SK-N-DZ (cell line): ENCODE measurements at places on chromosomes 3 and 15.
A peak's percentile ranks its signal among the peaks of the same experiment; 100 is the strongest.

DNA sequence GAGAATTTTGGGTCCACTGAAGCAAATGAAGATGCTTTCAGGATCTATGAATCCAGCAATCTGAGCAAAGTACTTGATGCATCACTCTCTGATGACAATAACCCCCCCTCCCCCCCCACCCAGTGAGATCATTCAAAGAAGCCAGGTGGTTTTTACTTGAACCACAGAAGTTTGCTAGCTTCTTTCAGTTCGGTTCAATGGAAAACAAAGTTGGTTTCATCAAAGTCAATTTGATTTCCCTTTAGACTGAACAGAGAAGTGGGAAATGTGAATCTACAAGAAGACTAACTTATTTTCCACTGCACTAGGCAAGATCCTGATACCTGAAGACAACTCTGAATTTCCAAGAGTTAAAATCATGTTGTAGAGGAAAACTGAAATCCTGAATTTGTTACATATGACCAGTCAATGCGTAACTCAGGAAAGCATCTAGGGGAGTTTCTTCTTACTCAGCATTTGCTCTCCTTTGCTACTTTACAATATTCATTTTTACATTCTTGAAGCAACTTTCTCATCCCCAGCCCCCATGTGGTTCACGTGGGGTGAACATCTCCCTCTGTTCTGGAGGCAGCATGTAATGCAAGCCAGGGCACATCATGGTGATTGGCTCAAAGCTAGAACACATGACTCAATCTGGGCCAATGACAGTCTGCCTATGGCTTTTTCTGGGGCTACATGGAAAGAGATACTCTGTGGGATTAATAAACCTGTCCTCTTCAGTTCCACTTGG lies 572.6 kb downstream of the FOXP1 start:
- no peak for DNase-seq

DNA sequence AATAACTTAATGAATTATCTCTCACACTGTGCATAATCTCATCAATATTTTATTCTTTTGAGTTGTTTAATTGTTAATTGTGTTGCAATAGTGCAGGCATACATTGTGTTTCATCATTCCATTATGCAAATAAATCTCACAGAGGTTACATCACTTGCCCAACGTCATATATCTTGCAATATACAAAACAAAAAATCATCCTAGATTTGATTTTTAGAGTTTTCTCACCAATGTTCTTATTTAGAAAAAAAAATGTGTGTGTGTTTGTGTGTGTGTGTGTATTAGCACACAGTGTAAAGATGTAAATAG lies 662.5 kb upstream of the GBE1 start:
- DNase-seq = no peak

GRCh38 chr3:80445641-80446040 lies 677.8 kb upstream of the ROBO1 start:
- no peak for DNase-seq

DNA sequence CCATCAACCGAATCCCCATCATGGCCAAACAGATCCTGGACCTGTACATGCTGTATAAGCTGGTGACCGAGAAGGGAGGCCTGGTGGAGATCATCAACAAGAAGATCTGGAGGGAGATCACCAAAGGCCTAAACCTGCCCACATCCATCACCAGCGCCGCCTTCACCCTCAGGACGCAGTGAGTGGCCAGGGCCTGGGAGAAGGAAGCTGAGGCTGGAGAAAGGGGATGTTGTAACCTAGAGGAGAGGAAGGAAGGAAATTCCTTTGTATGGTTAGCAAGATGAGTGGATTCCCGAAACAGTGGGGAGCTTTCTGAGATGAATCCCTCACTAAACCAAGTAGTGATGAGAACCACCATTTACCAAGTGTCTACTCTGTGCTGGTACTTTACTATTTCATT lies 25.8 kb upstream of the CLK3 start:
- DNase-seq = no peak

DNA sequence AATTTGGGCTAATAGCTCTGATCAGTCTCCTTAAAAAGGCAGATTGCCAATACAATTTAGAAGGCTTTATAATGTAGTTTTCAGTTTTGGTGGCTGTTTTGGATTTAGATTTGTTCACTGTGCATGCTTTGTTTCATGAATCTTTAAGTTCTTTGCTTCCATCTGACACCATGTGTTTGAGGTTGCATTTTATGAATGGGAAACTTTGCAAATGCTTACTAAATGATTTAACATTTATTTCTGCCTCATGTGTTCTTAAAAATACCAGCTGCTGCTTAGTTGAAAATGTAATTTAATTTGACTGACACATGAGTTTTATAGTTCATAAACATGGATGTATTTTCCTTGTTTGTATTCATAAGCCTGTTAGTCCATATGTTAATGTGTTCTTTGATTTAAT lies 78.6 kb downstream of the RNF13 start:
- DNase-seq = peak; percentile 7

DNA sequence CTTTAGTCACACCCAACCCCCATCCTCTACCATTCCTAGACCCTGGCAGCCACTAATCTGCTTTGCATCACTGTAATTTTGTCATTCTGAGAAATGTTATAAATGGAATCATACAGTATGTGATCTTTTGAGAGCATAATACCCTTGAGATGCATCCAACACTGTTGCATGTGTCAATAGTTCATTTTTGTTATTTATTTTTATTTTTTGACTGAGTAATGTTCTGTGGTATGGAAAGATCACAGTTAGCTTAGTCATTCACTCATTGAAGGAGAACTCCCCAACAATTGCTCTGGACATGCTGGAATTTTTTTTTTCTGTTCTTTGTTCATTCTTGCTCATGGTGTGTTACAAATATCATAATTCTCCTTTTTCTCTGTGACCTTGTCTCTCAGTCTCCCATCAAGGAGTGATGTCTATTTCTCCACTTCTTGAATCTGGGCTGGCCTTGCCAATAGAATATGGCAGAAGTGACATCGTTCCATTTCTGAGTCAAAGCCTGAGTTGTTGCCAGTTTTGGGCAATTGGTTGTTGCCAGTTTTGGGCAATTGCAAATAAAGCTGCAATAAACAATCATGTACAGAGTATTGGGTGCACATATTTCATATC lies 6.8 kb upstream of the ADPGK start:
- DNase-seq = no peak

- no peak for DNase-seq
These were observed 128.3 kb downstream of the PLCL2 start for GRCh38 chr3:17013050-17013449.

- DNase-seq = no peak
These were observed 136.4 kb downstream of the CLASP2 start for GRCh38 chr3:33581666-33582065.
